ENCODE measurements at places on chromosomes 7 and 10. TPM values are rescaled to one million over a fixed set of nuclear protein-coding genes. Genes with fewer than 3 reads are reported as not detected.

STN1 gene
- total RNA-seq: 18.2 TPM

CAMK2B gene
- 3.5 TPM for total RNA-seq

PRKAR1B gene
- 10.1 TPM for total RNA-seq

LRRD1 gene
- total RNA-seq: 0.14 TPM

RELN gene
- 5.0 TPM for total RNA-seq

WASHC2A gene
- 26.7 TPM for total RNA-seq

LFNG gene
- 16.5 TPM for total RNA-seq

MYPN gene
- total RNA-seq: 2.5 TPM

HOXA9 gene
- 7.4 TPM for total RNA-seq

GARIN1A gene
- 2.9 TPM for total RNA-seq

CYP26A1 gene
- total RNA-seq: not detected

CALHM3 gene
- not detected for total RNA-seq

FAM171A1 gene
- total RNA-seq: 16.3 TPM

SHTN1 gene
- total RNA-seq: 11.9 TPM

ELOVL3 gene
- 0.29 TPM for total RNA-seq

ITGA8 gene
- total RNA-seq: 221 TPM

TMEM72 gene
- not detected for total RNA-seq

NHLRC2 gene
- total RNA-seq: 37.5 TPM

KLF14 gene
- 0.10 TPM for total RNA-seq

TCAF2 gene
- 1.7 TPM for total RNA-seq

CABCOCO1 gene
- total RNA-seq: 1.4 TPM

PRLHR gene
- not detected for total RNA-seq

CNPY1 gene
- total RNA-seq: not detected

SRRM3 gene
- total RNA-seq: 5.2 TPM

OR2A1 gene
- not detected for total RNA-seq

FANK1 gene
- total RNA-seq: 3.0 TPM

SPDYE8 gene
- total RNA-seq: not detected
